ENCODE measurements at places on chromosomes 5 and 9. TPM values are rescaled to one million over a fixed set of nuclear protein-coding genes. Genes with fewer than 3 reads are reported as not detected.

CTSV gene
- not detected for total RNA-seq

ZBTB34 gene
- total RNA-seq = 12.0 TPM

- DNase-seq = no peak
- H3K27ac ChIP-seq = no peak overlapping the region
- no peaks in the 10 kb centered on the region for H3K4me1 ChIP-seq
- H3K27me3 ChIP-seq = no peaks in the 10 kb centered on the region
- no peaks in the 10 kb centered on the region for H3K36me3 ChIP-seq
Measured at GRCh38 chr9:95030920-95031642, 286.4 kb downstream of the FANCC start.

GRCh38 chr5:93359296-93359959, 221.6 kb downstream of the NR2F1-AS1 start:
- H3K27me3 ChIP-seq = no peaks in the 10 kb centered on the region
- no peak overlapping the region for H3K4me3 ChIP-seq
- no peaks in the 10 kb centered on the region for H3K36me3 ChIP-seq
- no peaks in the 10 kb centered on the region for H3K4me1 ChIP-seq
- H3K27ac ChIP-seq = no peak overlapping the region

RASEF gene
- total RNA-seq = not detected

DNA sequence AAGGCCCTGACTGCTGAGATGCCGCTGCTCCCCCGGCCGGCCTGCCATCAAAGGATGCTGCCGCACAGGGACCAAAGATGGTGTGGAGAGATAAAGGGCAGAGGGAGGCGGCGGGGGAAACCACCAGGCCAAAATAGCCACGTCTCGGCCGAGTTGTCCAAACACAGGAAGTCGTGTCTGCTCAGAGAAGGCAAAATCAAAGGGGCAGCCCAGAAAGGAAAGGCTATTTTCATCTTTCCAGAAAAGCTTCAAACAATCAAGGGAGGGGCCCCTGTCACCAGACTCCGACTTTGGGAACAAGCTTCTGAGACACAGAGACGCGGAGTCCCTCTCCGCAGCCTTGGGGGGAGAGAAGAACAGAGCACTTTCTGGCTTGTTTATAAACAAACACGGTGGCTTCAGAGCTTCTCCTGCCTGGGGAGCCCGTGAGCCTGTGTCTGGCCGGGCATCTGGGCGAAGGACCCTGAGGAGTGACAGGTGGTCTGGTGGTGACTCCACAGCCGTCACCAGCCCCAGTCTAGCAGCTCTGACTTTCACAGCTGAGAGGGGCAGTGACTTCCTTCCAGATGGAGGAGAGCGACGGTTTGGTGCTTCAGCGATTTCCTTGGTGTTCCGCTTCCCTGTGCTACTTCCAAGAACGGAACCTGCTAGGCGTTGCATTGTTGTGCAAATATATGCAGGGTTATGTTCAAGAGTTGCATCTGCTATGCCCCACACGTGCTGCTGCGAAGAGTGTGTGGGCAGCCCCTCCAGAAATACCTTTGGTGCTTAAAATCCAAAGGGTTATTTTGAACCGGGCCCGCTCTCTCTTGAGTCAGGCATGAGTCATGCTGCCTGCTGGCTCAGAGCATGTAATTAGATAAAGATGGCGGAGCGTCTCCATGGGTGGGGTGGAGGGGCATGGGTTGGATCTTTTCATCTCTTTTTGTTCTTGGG, 24.0 kb downstream of the ADAMTSL2 start:
- peak; percentile 41 for DNase-seq
- H3K27ac ChIP-seq = peak overlapping the region; percentile 31
- peaks cover 41% of the 10 kb centered on the region for H3K4me1 ChIP-seq

DNA sequence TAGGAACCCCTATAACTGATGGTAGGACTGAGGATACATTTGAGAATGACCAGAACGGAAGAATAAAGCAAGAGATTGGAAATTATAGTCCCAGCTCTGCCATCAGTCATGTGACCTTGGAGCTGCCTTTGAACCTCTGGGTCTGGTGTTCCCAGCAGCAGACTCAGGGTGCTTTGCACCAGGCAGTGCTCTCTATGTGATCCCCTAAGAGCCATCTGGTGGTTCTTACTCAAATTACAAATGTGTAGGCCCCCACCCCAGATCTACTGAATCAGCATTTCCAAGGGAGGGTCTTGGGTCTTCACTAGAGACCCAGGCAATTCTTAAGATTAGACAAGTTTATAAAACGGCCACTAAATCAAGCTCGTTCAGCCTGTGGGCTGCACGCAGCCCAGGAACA, 40.2 kb upstream of the PRDM12 start:
- H3K36me3 ChIP-seq = peaks cover 74% of the 10 kb centered on the region
- H3K27ac ChIP-seq = no peak overlapping the region
- DNase-seq = no peak
- no peaks in the 10 kb centered on the region for H3K4me1 ChIP-seq
- H3K4me3 ChIP-seq = no peak overlapping the region

DNA sequence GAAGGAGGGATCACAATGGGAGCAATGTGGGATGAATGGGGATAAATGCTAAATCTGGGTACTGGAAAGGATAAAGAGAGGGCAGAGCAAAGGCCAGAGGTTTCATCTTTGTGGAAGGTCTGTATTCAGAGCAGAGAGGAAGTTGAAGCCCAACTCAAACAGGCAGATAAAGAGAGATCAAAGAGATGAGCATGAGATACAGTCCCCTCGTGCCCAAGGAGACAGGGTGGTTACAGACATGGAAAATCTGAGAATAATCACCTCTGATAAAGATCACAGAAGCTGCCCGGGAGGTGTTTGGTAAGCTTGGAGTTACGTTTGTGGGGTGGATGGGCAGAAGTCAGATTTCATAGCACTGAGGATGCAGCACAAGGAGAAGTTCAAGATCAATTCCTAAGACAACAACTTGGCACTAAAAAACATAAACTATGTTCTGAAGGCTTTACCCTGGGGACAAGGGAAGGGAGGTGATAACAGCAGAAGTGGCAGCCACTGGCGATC, 459 bp upstream of the ERAP2 start:
- H3K4me1 ChIP-seq = peaks cover 17% of the 10 kb centered on the region
- H3K27ac ChIP-seq = peak overlapping the region; percentile 90
- DNase-seq = no peak
- peak overlapping the region; percentile 96 for H3K4me3 ChIP-seq
- peaks cover 10% of the 10 kb centered on the region for H3K36me3 ChIP-seq

DNA sequence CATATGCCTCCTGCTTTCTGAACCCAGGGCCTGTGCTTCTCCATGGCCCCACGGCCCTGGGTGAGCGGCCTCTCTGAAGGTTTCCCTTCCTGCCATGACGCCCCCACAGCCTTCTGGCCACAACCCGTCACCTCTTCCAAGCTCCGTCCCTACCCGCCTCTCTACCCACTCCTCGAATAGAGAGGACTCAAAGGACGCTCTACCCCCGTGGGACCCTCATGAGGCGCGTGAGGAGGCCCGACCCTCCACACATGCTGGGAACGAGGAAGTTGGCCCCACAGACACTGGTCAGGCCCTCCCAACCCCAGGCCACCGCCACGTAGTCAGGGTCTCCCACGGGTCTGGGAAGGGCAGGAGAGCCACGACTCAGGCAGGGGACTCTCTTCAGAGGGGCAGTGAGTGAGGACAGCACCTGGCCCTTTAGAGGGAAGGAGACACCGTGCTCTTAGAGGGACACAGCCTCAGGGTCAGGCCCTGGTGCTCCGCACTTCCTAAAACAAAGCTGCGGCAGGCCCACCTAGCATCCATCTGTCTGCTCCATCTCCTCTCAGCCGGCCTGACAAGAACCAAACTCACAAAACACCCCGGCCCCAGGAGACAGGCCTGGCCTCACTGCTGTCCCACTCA, 5.3 kb downstream of the BRD3 start:
- no peaks in the 10 kb centered on the region for H3K27me3 ChIP-seq
- no peak for DNase-seq
- peaks cover 85% of the 10 kb centered on the region for H3K4me1 ChIP-seq
- no peaks in the 10 kb centered on the region for H3K36me3 ChIP-seq
- H3K4me3 ChIP-seq = no peak overlapping the region

DNA sequence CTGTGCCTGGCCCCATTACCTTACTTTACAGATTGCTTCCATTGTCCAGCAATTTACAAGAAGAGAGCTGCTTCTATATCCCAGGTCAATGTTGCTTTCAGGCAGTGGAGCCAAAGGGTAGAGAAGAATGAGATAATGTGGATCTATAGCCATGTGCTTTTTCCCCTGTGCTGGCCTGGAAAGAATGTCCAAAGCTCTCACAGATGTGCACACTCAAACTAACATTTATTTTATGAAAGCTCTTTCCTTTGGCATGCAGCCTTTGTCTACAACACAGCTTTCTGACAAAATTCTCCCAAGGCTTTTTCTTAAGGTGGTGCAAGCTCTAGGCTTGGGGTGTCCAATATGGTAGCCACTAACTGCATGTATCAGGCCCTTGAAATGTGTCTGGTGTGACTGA, 217.3 kb downstream of the LRRC70 start:
- H3K4me1 ChIP-seq = no peaks in the 10 kb centered on the region
- no peak for DNase-seq
- H3K27ac ChIP-seq = no peak overlapping the region
- H3K36me3 ChIP-seq = no peaks in the 10 kb centered on the region
- no peaks in the 10 kb centered on the region for H3K27me3 ChIP-seq
- H3K4me3 ChIP-seq = no peak overlapping the region

DNA sequence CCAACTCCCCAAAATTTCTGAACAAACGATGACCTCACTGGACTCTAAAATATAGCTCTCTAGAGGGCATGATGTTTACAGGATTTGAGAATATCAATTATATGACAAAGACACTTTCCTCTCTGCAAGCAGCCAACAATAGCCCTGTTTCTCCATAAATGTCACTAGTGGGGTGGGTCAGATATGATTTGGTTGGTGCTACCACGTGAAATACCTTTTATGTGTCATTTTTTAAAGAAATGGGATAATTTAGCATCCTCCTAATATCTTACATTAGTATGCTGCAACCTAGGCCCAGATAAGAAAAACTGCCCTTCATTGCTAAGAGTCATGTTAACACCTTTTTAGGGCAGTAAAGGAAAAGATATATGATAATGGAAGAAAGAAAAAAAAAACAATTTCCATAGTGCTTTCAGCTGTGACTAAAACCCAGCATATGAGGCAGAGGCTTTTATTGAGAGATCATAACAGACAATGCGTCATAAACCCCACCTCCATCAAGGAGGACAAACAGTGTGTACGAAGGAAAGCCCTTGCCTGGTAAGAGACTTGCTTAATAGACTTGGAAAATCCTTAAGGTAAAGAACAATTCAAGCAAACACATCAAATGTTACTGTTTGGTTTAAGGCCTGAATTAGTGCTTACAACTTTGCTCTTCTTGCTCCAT, 372.4 kb upstream of the PAPPA start:
- DNase-seq = no peak
- H3K36me3 ChIP-seq = no peaks in the 10 kb centered on the region
- no peaks in the 10 kb centered on the region for H3K4me1 ChIP-seq
- H3K27me3 ChIP-seq = no peaks in the 10 kb centered on the region

- peak overlapping the region; percentile 81 for H3K27ac ChIP-seq
- no peaks in the 10 kb centered on the region for H3K27me3 ChIP-seq
- DNase-seq = peak; percentile 69
- H3K4me1 ChIP-seq = peaks cover 44% of the 10 kb centered on the region
- H3K36me3 ChIP-seq = peaks cover 25% of the 10 kb centered on the region
Measured at GRCh38 chr9:129836311-129837007, 1.2 kb downstream of the USP20 start.

GRCh38 chr9:33637881-33638280, 113.8 kb downstream of the ANKRD18B start:
- H3K4me1 ChIP-seq = no peaks in the 10 kb centered on the region
- no peak overlapping the region for H3K4me3 ChIP-seq
- DNase-seq = no peak

DNA sequence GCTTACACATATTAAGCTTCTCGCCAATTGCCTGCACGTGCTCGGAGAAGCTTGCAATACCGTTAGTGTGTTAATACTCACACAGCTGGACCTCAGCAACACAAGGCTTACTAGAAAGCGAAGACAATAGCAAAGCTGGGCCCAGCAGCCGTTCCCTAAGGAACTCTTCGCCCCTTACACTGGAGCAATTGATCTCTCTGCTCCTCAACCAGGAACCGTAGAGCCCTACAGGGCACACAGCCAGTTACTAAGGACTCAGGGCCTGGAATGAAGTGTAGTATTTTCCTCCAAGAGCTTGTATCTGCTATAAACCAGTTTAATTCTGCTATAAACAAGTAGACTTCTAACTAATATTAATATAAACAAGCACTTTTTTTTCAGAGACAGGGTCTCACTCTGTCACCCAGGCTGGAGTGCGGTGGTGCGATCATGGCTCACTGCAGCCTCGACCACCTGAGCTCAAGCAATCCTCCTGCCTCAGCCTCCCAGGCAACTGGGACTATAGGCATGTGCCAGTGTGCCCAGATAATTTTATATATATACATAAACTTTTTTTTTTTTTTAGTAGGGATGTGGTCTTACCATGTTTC, 67.0 kb upstream of the SIMC1 start:
- no peak overlapping the region for H3K4me3 ChIP-seq
- H3K4me1 ChIP-seq = no peaks in the 10 kb centered on the region
- no peak overlapping the region for H3K27ac ChIP-seq
- DNase-seq = no peak

AMBP gene
- total RNA-seq = not detected

GRCh38 chr5:170429014-170429413, 39.8 kb upstream of the KCNMB1 start:
- no peaks in the 10 kb centered on the region for H3K4me1 ChIP-seq
- no peaks in the 10 kb centered on the region for H3K36me3 ChIP-seq
- no peak overlapping the region for H3K27ac ChIP-seq
- no peak for DNase-seq
- no peak overlapping the region for H3K4me3 ChIP-seq

CEL gene
- 0.42 TPM for total RNA-seq

- H3K36me3 ChIP-seq = no peaks in the 10 kb centered on the region
- no peak overlapping the region for H3K4me3 ChIP-seq
- H3K27me3 ChIP-seq = no peaks in the 10 kb centered on the region
- H3K27ac ChIP-seq = peak overlapping the region; percentile 74
Measured at GRCh38 chr9:37324261-37324683, 98.2 kb upstream of the GRHPR start.

- H3K27ac ChIP-seq = no peak overlapping the region
- no peaks in the 10 kb centered on the region for H3K36me3 ChIP-seq
- no peak overlapping the region for H3K4me3 ChIP-seq
Measured at GRCh38 chr5:144206141-144206540, 35.5 kb downstream of the KCTD16 start.

Data from natural killer cell (primary cell).